ENCODE measurements at places on chromosomes 3 and 15. TPM values are rescaled to one million over a fixed set of nuclear protein-coding genes. Genes with fewer than 3 reads are reported as not detected.

GRCh38 chr3:134378384-134378783, 4.1 kb upstream of the AMOTL2 start:
- peak; percentile 61 for DNase-seq

GRCh38 chr3:171178714-171179113, 152.2 kb upstream of the SLC2A2 start:
- DNase-seq = no peak

DNA sequence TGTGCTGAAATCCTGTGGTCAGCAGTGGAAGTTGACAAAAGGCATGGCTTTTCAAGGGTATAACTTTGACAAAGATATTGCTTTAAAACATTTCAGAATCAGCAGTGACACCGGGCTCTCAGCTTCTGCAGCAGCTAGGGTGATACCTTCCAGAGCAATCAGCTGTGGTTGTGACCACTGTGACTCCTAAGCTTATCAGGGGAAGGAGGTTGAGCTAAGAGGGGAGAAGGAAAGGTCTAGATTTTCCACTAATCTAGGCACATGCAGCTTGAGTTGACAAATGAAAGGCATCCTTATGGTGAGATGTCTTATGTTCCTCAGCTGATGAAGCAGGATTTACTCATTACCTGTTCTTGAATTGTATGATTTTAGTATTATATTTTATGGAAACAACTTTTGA, 16.3 kb upstream of the LRRFIP2 start:
- no peak for DNase-seq

GRCh38 chr3:177197041-177197726, at the start of gene TBL1XR1:
Gene TBL1XR1 (minus strand): TSS chr3:177197482. CDS start chr3:177064977, 132,505 bp downstream.
- DNase-seq = peak; percentile 95

Gene SLC2A2
- not detected for total RNA-seq

DNA sequence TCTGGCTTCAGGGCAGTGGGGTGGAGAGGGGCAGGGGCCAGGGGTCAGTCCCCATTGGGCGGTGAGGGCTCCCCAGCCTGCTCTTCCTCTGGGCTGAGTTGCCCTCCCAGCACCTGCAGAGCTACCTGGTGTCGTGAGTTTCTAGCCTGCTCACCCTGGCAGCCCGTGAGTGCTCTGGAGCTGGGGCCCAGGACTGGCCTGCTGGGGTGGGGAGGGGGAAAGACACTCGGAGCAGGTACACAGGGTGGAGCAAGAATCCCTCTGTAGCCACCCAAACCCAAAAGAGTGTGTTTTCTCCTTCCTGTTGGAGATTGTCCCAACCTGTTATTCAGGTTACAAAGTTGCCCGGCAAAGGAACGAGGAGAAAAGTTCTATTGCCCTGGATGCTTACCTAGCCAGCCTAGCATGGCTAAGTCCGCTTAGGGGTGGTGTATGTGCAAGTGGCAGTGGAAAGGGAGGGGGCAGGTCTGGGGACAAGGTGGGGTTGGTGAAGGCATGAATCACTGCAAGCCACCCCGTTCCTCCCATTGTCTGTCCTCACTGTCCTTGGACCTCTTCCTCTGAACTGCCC, 8.9 kb downstream of the FAM3D start:
- DNase-seq = no peak

- DNase-seq = peak; percentile 86
Measured at GRCh38 chr3:8712045-8712907, 21.3 kb upstream of the CAV3 start.

GRCh38 chr15:93063262-93063671, 25.7 kb downstream of the RGMA start:
- DNase-seq = peak; percentile 34
